ENCODE measurements at places on chromosomes 11 and 22.
A peak's percentile ranks its signal among the peaks of the same experiment; 100 is the strongest.

DNA sequence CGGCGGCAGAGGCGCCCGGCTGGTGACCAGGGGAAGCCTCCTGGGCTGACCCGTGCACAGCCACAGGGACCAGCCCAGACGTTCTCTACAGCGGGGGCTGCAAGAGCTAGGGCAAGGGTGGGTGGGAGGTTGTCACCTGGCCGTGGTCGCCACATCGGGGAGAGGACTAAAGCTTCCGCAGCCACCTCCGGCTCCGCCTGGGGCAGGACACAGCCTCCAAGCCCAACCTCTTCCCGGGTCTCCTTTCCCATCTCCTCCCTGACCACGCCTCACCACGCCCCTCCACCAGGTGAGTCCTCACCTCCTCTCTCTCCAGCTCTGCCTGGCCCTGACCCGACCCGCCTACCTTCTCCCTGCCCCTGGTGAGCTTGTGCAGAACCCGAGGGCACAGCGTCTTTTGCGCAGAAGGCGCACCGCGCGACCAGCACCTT, 75.9 kb upstream of the LMO1 start:
- DNase-seq, result no peak

GRCh38 chr11:12770966-12771597, 96.9 kb downstream of the TEAD1 start:
- DNase-seq, result no peak

DNA sequence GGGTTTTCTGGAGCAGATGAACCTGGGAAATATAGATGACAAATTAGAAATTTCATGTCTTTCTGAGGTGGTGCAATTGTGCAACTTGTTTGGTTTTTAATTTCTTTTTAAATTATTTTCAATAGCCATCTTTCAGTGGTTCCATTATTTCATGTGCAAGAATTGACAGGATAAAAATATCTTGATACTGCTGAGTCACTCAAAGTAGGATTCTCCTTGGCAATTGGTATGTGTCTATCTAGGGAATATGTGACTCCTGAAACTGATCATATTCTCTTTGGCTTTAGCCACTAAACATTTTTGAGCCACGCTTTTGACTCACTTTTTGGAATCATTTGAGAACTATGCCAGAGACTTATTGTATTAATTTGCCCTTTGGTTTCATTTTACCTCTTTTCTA, 331.5 kb downstream of the KCNA4 start:
- no peak for DNase-seq

- no peak for DNase-seq
Measured at GRCh38 chr22:17272511-17272991, 53.3 kb upstream of the ADA2 start.

DNA sequence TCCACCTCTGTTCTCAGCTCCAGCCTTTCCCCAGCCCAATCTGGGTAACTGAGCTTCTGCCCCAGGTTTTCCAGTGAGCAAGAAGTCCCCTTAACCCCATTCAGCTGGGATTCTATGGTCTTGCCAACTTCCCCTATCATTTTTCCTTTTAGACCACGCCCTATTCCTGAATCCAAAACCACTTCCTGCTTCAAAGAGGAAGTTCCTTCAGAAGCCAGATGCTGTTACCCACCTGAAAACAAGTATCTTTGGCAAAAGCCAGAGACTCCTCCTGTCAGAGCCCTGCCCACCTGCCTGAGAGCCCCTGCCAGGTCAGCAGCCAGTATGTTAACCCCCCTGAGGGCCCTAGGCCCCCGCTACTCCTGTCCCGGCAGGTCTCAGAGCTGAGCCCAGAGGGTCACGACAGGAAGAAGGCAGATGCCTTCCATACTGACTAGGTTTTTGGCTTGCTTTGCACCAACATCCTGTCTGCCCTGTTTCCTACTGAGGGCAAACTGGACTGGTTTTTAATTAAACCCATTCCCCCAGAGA, 20.3 kb upstream of the MICAL2 start:
- DNase-seq, result no peak

DNA sequence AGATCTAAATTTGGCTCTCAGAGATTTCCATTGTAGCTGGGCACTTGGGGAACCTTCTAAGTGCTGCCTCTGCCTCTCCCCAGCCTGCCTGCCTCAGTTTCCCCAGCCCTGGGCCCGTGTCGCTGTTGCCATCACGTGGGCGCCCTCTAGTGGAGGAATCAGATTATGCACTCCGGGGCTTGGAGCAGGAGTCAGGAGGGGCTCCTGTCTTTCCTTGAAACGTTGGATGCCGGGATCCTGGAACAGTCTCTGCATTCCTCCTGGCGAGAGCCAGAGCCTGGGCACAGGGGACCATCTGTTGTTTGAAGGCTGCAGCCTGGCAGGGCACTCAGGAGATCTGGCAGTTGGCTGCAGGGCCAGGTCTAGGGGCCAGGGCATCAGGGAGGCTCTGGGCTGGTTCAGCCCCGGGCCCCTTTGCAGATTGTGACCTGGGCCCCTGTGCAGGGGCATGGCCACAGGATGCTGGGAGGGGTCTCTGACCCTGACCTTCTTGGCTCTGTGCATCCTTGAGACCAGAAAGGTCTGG, 71.6 kb downstream of the LRP5 start:
- peak; percentile 53 for DNase-seq

- DNase-seq, result no peak
Measured at GRCh38 chr22:40183029-40183581, 5.4 kb downstream of the TNRC6B start.

DNA sequence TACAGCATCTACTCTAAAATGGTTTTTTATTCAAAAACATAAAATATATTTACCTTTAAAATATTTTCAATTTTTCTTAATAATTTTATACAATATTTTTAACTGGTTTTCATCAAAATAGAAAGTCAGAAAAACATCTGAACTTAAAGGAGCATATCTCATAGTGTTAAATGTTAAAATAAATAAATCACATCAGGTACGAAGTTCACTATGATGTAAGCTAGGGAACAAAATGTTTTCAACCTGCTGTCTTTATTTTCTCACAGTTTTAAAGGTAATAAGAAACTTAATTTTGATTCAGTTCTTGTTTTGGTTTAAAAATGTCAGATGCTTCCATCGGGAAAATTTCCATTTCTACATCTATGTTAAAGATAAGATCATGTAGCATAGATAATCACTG, 97.7 kb downstream of the MUC15 start:
- DNase-seq, result no peak

- DNase-seq, result no peak
Measured at GRCh38 chr22:23831781-23832180, 7.0 kb downstream of the DERL3 start.

GRCh38 chr11:7089328-7090251, 792 bp downstream of the RBMXL2 start:
- no peak for DNase-seq

DNA sequence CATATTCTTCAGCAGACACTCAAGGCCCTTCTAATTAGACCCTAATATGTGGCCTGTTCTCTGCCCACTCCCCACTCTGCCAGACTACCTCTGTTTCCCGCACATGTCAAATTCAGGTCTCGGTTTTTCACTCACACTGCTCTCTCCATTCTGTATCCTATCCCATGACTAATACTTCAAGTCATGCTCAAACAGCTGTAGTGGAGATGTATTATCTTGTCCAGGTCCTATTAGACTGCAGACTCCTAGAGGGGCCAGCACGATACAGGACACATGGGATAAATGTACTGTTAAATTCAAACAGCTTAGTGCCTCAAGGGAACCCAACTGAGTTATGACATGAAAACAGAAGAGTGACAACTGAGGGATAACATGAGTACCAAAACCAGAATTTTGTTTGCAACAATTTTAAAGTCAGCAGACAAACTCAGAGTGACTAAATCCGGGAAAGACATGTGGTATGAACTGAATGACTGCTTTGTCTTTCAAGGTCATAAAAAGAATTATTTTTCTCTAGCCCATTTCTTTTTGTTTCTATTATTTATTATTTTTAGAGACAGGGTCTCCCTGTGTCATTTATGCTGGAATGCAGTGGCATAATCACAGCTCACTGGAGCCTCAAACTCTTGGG, 20.5 kb downstream of the ATP6V1E1 start:
- DNase-seq, result no peak

DNA sequence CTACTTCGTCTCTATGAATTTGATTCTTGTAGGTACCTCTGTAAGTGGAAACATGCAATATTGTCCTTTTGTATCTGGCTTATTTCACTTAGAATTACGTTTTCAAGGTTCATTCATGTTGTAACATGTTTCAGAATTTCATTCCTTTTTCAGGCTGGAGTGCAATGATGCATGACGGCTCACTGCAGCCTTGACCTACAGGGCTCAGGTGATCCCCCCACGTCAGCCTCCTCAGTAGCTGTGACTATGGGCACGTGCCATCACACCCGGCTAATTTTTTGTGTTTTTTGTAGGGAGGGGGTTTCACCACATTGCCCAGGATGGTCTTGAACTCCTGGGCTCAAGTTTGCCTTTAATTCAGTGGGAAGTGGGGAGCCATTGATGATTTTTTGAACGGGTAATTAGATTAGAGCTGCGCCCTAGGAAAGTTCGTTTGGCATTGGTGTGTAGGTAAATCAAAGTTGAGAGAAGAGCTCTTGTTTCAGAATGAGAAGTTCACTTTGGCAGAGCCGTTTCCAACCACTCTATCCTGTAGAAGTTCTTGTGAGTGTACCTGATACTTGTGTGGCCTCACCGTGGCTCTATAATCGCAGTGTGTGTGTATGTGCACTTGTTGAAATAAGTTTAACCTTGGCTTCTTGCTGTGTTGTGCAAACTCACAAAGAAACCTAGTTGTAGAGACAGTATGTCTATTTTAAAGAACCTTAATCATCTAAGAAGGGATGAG, 115.9 kb downstream of the NAV2 start:
- DNase-seq, result no peak

DNA sequence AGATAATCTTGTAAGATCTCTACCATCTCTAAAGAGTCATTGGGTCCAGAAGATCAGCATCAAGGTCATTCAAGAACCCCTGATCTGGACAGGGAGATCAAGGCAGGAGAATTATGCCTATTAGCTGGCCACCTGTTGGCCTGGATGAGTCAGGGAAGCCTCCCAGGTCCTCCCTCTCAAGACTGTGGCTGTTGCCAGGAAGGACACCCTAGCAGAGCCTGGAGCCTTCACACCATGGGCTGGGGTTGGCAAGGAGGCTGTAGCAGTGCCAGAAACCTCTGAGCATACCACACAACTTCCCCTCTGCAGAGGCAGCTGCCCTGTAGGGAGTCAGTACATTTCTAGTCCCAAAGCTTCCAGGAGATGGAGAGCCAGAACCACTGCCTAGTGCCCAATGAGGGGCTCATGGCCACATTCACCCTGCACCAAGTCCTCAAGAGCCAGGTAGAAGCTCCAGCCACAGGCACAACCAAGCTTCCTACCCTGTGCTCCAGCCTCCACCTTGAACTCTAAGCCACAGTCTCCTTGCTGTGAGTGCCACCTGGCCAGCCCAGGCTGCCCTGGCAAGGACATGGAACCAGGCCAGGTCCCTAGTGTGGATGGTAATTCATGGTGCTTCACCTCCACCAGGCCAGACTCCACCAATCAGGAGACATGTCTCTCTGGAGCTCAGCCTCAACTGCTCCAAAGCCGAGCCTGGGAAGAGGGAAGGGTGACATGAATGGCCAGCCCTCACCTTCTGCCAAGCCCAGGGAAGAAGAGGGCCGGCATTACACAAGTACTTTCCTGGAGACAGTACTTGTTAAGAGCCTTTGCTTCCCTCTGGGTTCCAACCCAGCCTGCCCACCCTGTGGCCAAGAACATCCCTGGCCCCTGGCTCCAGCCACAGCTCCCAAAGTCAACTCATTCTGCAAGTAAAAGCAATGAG, 124.3 kb downstream of the BUD13 start:
- DNase-seq, result no peak

DNA sequence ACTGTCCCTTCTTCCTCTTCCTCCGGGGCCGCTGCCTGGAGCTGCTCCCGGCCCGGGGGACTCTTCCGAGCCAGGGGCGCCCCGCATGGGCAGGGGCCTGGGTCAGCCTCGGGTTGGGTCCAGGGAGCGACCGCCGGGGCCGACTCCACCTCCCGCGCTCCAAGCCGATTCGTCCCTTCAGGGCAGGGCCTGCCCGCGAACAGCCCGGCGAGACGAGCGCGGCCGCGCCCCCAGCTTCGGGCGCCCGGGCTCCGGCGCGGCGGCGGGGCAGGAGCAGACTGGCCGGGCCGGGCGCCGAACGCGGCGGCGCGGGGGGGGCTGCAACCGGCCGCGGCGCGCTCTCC, at the start of gene LARGE1:
Gene LARGE1 (minus strand): TSS at position 280 of the 344 bp plus-strand sequence.
- DNase-seq, result no peak

DNA sequence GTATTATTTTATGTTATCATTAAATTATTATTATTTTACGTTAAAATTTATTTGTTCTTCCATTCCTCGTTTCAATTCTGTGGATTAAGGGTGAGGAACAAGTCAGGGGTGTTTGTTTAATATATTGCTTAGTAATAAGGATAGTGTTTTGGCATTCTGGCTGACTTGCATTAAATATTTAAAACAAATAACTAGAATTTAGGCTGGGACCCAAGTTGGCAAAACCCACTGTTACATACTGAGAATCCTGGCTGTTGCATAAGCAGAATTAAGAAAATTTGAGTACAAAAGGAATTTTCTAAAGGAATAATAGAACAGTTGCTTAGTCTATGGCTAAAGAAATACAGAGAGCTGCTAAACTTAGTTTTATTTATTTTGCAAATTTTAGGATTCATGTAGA, 196.4 kb downstream of the GUCY1A2 start:
- DNase-seq, result no peak

DNA sequence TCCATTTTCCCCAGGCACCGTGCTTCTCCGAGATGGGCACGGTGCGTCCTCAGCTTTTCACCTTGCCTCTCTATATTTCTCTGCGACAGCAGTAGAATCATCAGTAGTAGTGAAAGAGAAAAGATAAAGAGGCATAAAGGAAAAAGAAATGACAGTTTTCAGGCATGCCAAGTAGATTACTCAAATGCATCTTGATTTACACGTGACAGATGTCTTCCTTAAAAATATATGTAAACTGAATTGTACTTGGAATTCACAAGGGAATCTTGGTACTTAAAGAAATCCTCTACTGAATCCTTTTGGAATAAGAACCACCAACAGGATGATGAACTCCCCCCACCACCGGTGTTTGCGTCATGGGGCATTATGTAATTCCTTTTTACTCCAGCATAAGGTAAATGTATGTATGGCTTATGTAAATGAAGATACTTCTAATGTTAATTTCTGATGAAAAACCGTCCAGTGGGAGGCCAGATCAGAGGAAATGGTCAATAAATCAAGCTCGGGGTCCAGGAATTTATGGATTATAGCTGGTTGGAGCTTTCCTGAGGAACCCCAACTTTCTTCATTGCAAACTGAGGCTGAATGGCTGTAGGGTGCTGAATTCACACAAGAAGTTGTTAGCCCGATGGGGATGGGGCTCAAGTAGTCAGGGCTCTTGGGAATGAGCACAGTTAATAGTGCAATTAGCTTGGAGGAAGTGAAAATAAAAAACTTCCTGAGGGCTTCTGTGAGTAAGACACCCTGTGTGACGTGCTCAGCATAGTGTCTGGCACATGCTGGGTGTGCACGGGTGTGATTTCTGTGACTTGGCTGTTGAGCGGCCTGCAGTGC, 630.4 kb downstream of the OPCML start:
- no peak for DNase-seq

Data from stimulated activated CD4-positive, alpha-beta T cell treated with anti-CD3 and anti-CD28 coated beads, Interleukin-1b, Interleukin-23, amount 100 ng/mL, for 24 hours (primary cell).